Tongue (tissue), 3 donors: ENCODE measurements at places on chromosomes 4 and X.

DNA sequence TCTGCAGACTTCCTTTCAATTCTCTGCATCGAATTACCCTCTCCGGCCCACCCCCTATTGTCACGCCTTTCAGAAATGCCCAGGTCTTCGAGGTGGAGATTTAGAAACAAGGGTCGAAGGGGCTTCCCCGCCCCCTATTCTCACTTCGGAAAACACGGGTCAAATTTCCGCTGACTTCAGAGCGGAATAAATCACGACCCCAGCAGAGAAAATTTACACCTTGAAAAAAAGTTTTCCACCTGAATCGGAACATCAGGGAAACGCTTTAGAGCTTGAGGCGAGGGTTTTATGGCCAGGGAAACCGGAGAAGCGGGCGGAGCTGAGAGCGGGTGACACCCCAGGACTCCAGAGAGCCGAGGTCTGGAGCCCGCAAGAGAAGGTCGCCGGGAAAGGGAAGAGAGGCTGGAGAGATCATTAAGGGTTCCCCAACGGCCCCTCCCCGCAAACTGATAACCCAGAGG lies 1.6 kb downstream of the SHISA3 start:
- DNase-seq = no peak

DNA sequence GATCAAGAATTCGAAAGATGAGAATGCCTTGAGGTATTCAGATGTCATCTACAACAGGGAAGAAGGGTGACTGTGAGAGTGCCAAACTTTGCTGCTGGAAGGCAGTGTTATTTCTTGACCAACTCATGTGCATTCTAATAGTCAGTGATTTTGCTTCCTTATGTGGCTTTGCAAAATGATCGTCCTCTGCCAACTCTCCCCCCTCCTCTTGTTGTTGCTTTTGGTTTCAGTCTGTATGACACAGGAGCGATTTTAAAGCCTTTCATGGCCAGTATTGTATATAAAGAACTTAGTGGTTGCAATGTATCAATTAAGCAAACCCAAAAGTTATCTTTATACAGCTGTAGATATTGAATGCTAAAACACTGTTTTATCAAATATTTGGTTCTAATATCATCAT lies 379.1 kb downstream of the IL1RAPL1 start:
- no peak for DNase-seq

GRCh38 chr4:121096629-121097028 lies 24.3 kb upstream of the NDNF start:
- DNase-seq = peak; percentile 54

GRCh38 chr4:110614173-110614963 lies 8.5 kb downstream of the PITX2 start:
- peak; percentile 33 for DNase-seq

DNA sequence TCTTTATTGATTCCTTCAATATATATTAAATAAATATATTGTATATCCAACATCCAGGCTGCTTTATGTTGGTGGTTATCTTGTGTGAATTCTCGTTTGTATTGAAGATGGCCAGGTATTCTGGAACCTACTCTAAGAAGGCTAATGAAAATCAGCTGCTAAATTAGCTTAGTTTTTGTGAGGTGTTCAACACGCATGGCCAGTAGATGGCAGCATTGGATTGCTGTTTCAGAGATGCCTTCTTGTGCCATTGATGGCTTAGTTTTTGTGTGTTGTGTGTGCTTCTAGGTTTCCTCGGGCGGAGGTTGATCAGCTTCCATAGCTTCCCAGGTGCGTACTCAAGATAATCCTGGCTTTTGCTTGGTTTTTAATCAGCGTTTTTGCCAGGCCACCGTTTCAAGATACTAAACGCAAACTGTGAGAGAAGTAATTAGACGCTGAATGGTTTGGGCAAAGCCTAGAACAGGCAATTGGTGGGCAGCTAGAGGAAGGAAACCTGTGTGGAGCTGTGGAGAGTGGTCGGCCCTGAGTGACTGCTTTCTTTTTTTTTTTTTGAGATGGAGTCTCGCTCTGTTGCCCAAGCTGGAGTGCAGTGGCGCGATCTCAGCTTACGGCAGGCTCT lies 15.1 kb downstream of the NOCT start:
- DNase-seq = peak; percentile 94

- peak; percentile 4 for DNase-seq
These were observed 343.0 kb downstream of the OPHN1 start for GRCh38 chrX:68090266-68090665.

DNA sequence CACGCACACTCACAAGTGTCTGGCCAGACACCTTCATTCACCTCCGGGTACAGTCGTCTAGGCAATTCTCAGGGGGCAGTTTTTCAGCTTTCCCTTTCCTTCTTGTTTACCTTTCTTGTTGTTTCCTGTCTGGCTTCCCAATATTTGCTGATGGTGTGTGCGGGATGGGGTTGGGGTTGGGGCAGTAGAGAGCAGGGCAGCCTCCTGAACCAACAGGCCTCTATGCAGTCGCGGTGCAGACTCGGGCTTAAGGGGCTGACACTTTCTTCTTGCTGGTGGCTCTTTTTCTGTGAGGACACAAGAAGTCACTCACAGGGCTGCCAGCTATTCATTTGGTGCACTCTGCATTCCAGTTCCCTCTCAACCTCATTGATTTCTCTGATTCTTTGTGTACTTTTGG lies 56.4 kb downstream of the NBDY start:
- DNase-seq = no peak

DNA sequence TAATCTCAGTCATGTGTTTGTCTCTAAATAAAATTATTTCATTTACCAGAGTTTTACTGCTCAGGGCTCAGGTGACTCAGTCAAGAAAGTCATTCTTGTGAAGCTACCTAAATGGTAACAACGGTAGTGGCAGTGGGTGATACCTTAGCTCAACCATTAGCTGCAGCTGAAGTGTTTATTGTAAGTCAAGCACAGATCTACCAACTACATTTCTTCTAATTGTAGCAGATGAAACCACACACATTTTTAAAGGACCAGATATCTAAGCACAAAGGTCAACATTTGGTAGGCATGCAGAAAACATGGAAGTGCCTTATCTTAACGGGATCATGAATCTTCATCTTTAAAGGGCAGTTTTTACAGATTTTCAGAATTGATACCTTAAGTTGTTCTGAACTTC lies 79.1 kb downstream of the FAT4 start:
- DNase-seq = no peak

DNA sequence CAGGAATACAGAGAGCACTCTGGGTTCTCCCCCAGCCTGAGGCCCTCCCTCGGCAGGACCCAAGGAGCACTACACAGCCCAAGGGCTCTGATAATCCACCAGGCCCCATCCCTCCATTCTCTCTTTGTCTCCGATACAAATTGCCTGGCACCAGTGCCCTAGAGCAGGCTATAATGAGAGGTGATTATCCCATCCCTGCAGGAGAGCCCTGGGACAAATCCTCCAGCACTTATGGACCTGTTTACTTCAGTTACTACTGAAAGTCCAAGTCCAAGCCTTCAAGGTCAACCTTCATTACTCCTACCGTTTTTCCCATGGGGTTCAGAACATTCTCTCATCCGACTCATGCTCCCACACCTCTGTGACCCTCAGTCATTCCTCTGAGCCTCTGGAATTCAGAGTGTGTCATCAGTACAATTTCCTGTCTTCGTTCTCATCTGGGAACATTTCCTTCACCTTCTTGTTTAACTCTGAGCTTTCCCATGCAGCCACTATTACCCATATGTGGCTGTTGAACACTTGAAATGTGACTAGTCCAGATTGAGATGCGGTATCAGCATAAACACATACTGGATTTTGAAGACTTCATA lies 299.0 kb downstream of the RAPGEF2 start:
- DNase-seq = peak; percentile 11

GRCh38 chr4:30586850-30587249 lies 133.3 kb upstream of the PCDH7 start:
- no peak for DNase-seq

DNA sequence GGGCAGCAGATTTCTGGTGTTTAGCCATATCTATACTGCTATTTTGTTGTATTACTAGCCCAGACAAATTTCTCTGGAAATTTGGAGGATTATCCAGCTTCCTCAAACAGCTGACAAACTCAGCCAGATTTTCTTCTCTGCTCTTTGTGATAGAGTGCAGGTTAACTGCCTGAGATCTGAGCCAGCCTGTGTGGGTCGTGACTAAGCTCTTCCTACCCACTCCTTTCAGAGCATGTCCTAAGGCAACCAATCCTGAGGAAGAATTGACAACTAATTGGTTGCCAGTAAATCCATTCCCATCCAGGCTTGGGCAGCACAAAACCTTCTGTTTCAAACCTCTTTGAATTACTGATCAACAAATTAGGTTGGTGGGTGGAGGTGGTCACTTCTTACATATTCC lies 2.5 kb upstream of the GABRA2 start:
- DNase-seq = no peak
